ENCODE measurements at places on chromosomes 3 and 15.

- DNase-seq, result no peak
These were observed 69.7 kb upstream of the UBE3A start for GRCh38 chr15:25508369-25509002.

- no peak for DNase-seq
These were observed 1.9 kb upstream of the ADPGK start for GRCh38 chr15:72785432-72785831.

- no peak for DNase-seq
These were observed 54.9 kb downstream of the KIF9 start for GRCh38 chr3:47227678-47228077.

DNA sequence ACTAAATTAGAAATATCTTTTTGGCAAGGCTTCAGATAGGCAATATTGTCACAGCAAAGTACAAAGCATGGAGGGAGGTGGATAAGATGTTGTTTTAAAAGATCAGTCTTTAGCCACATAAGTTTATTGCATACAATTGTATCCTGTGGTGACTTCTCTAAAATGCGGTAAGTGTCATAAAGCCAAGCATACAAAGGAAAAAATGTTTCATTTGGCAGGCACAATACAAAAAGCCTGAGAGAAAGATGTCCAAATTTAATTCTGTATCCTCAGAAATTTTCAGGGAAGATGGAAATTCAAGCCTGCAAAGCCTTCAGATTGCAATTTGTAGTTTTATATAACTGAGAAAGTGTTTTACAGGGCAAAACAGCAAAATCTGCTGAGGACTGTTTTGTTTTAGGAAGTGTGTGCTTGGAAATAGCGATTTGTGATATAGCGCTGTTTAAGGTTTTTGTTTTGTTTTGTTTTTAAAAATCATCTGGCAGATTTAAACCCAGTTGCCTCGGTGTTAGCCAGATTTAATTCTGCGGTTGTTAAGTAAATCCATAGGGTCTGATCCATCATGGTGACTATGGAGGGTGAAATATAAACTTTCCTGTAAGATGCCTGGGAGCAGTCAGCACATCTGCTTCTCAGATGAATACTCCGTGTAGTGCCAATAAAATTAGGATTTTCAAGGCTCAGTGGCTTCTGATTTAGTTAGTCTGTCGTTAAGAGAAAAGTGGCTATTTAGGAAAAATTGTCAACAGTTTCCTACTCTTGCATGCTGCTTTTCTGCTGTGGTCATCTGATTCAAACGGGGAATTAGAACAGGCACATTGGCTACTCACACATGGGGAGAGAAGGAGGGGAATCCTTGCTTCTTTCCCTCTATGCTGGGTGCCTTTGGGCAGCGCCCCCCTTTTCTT lies 8.0 kb downstream of the KAT2B start:
- no peak for DNase-seq

- DNase-seq, result no peak
These were observed 2.9 kb downstream of the ADPRH start for GRCh38 chr3:119582178-119582577.
